AG08396 (cell line): ENCODE measurements at places on chromosomes 7 and 10.

- DNase-seq: no peak
Observed at GRCh38 chr7:77575187-77575586, 38.1 kb downstream of the PTPN12 start.

- no peak for DNase-seq
Observed at GRCh38 chr7:78218876-78219275, 420.3 kb downstream of the PHTF2 start.

- DNase-seq: peak; percentile 49
Observed at GRCh38 chr7:112080441-112080840, 125.8 kb downstream of the DOCK4 start.

- no peak for DNase-seq
Observed at GRCh38 chr7:157603005-157603404, 266.2 kb downstream of the DNAJB6 start.

- no peak for DNase-seq
Observed at GRCh38 chr7:23434147-23434917, 36.0 kb downstream of the IGF2BP3 start.

- no peak for DNase-seq
Observed at GRCh38 chr7:8321312-8321711, 59.3 kb upstream of the ICA1 start.

- DNase-seq: peak; percentile 7
Observed at GRCh38 chr7:21767300-21767900, 178.3 kb downstream of the CDCA7L start.

- DNase-seq: no peak
Observed at GRCh38 chr10:125567529-125567928, 115.4 kb downstream of the TEX36 start.

DNA sequence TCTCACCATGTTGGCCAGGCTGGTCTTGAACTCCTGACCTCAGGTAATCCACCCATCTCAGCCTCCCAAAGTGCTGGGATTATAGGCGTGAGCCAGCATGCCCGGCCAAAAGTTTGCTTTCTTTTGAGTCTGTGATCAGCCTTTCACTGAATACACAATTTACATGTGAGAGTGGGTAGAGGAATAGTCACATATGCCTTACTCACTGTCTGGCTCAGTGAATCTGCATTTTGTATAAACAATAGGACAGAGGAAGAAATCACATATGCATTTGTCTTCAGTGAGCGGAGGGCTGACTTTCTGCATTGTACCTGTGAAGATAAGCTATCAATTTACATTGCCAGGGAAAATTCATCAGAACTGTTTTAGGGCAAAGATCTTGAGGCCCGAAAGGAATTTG is 2.5 kb upstream of the TECPR1 start:
- no peak for DNase-seq

DNA sequence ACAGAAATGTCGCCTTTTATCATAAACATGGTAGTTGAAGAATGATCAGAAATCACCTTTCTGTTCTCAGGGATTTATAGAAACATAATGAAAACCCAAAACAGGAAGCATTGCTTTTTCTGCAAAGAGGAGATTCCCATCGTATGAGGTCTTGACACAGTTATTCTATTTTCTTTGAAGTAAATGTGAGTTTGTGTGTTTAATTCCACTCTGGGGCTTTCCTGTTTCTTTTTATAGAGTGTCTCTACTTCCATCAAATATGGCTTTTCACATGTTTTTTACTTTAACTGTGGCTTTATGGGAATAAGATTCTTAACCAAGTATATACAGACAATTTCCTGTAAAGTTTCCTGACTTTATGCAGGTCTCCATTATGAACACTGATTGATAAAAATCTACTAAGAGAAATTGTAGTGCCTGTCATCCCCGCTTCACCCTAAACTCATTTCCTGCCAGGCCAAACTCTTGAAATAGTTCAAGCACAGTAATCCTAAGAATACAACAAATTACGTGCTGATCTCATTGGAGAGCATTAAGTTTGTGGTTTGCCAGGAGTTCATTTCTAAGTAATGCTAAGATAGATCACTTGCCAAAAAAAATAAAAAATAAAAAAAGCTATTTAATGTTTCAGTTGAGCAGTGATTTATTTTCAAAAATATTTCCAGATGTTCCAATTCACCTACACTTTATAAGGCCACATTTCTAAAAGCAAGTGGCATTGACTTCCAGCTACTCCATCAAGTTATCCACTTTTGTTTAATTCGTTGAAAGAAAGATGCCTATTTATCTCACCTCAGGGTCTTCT is 52.2 kb upstream of the SEC61G start:
- DNase-seq: peak; percentile 49

DNA sequence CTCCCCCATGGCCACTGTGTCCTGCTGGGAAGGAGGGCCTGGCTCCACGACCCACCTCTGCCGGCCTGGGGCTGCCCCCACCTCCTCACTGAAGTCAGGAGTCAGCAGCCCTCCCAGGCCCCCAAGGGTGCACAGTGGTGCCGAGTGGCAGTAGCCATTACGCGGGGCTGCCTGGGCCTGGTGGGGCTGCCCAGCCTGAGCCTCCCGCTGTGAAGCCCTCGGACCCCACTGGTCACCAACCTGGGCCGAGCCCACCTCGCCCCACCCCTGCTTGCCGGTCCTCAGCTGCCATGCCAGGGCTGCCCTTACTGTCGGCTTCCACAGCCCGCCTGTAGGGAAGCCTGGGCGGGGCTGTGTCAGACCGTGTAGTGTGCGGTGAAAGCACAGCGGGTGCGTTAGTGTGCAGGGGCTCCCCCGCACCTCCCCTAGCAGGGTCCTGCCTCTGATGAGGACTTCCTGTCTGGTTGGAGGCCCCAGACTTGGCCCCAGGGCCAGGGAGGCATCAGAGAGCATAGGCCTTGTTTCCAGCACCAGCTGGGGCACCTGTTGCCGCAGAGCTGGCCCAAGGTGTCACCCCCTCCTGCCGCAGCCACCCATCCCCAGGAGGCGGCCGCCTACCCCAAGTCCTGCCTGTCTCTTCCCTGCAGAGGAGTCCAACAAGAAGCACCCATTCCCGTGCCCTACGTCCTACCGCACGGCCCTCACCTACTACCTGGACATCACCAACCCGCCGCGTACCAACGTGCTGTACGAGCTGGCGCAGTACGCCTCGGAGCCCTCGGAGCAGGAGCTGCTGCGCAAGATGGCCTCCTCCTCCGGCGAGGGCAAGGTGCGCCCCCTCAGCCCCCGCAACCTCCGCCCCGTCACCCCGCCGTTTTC is 10.0 kb downstream of the TMEM120A start:
- no peak for DNase-seq
